ENCODE measurements at places on chromosomes 4 and X. TPM values are rescaled to one million over a fixed set of nuclear protein-coding genes. Genes with fewer than 3 reads are reported as not detected.

GLRA2 gene
- 0.15 TPM for total RNA-seq

BANK1 gene
- 0.27 TPM for total RNA-seq

CXCL11 gene
- total RNA-seq, result not detected

RHOXF2B gene
- total RNA-seq, result not detected

ANTXR2 gene
- 70.6 TPM for total RNA-seq

CYSLTR1 gene
- not detected for total RNA-seq

SPANXB1 gene
- total RNA-seq, result not detected

HTN1 gene
- total RNA-seq, result not detected

ARHGAP36 gene
- not detected for total RNA-seq

CYLC1 gene
- total RNA-seq, result not detected

PLAC8 gene
- total RNA-seq, result not detected

PNMA6E gene
- total RNA-seq, result 0.06 TPM

BMP3 gene
- not detected for total RNA-seq

SCOC gene
- total RNA-seq, result 37.0 TPM

LRAT gene
- 2.5 TPM for total RNA-seq

MAGEA2 gene
- 0.14 TPM for total RNA-seq

PITX2 gene
- total RNA-seq, result 4.7 TPM

NUP62CL gene
- 9.1 TPM for total RNA-seq

HERC6 gene
- 11.5 TPM for total RNA-seq
